ENCODE measurements at places on chromosomes 5 and 9.

DNA sequence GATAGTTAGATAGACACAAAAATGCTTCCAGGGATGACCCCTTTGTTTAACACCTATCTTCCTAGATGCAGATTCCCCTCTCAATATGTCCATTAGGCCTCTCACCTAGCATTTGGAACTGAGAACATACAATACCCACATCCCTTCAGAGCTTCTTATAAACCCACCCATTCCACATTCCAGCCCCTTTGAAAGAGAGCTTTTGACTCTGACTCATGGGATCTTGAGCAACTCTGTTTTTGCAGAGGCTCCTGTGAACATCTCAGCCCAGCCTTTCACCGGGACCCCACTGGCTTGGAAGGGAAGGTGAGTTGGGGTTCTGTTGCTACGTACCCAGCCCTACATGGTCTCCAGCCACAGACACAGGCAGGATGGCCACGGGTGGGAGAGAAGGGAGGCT, 195.5 kb downstream of the FRMD3 start:
- no peak for DNase-seq

- DNase-seq = no peak
Observed at GRCh38 chr9:104915753-104916152, 12.2 kb downstream of the ABCA1 start.

DNA sequence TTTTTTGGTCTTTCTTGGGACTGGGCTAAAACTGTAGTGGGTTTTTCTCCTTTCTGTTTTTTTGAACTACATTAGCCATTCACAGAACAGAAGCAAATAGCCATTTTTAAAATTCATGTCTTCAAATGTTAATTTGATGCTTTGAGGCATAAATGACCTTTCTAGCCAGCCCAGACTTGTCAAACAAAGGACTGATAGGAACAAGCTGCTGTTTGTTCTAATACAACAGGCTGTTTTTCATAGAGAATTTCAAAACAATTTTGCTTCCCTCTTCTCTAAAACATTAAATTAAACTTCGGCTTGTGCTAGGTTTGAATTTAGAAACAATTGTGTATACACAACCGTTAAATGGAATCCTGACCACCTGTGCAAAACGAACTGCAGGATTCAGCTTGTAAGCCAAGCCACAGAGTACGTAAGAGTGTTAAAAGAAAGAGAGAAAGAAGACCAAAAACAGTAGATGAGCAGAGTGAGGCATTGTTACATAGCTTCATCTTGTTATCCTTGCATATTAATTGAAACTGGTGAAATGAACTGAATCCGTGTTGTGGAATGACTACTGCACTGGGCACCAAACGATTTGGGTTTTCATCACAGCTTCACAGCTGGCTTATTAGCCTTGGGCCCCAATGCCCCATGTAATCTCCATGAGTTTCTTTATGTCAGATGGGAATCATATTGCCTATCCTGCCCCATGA, 100.0 kb downstream of the ZSWIM6 start:
- DNase-seq = no peak

GRCh38 chr5:6611334-6612256, 21.2 kb downstream of the NSUN2 start:
- no peak for DNase-seq

DNA sequence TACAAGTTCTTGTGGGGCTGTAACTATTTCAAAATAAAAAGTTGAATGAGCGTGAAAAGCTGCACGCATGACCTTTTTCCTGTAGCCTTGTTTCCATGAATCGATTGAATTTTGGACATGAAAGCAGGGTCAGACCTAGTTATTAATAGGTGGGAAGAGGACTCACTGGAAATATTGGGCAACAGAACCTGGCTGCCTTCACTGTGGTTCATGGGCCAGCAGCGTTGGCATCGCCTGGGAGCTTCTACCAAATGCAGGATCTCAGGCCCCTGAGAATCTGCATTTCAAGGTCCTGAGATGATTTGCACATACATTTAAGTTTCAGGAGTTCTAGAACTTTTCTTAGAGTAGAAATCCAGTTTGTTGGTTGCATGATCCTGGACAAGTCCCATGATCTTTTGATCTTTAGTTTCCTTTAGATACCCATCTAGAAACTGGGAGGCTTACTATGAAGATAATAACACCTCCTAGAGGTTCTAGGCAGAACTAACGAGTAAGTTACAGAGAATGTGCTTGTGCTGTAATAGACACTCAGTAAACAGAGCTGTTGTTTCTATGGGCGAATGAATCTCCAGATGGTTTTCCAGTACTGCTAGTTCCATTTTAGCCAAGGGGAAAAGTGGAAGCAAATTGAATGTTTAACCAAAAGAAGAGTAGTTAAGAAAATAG, 12.4 kb downstream of the ANKRD33B start:
- no peak for DNase-seq

GRCh38 chr5:90473396-90474234, 956 bp downstream of the MBLAC2 start:
- DNase-seq = no peak

- no peak for DNase-seq
Observed at GRCh38 chr5:73748510-73749400, 122.8 kb downstream of the ARHGEF28 start.

- DNase-seq = no peak
Observed at GRCh38 chr9:90847971-90848370, 46.4 kb downstream of the SYK start.

DNA sequence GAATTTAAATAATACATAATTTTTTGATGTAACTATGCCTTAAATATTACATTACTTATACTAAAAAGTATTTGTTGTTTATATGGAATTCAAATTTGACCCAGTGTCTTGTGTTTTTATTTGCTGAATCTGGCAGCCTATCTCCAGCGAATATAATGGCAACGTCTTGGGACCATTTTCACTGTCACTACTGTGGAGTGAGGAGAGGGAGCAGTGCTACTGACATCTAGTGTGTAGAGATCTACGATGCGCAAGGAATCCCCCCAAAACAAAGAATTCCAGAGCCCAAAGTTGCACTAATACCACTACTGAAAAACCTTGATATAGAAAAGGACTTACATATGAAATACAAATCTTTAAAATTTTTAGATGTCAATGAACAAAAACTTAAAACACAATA, 314.4 kb downstream of the DRD1 start:
- no peak for DNase-seq

DNA sequence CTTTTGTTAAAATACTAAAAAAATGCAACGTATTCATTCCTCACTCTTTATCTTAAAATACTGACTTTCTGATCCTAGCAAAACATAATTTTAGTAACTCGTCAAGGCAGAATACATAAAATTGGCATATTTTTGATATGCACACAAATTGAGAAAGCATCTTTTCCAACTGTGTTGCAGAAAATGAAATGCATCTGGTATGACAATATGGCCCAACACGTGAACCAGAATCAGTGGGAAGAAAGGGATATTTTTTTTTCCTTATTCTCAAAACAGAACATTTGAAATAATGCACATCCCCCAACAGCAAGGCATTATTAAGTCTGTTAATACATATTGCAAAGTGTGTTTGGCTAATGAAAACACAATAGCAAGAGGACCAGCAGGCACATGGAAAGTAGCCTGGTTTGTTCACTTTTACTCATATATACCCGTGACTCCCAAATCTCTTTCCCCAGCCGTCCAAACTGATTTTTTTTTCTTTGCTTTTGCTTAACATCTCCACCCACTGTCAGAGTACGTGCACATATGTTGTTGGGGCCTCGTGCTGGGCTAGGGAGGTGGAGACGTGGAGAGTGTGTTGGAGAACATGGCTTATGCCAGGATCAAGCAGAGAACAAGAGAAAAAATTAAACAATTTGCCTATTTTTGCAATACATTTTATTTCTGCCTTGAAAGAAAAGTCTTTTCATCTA, 4.3 kb downstream of the MCTP1 start:
- no peak for DNase-seq

DNA sequence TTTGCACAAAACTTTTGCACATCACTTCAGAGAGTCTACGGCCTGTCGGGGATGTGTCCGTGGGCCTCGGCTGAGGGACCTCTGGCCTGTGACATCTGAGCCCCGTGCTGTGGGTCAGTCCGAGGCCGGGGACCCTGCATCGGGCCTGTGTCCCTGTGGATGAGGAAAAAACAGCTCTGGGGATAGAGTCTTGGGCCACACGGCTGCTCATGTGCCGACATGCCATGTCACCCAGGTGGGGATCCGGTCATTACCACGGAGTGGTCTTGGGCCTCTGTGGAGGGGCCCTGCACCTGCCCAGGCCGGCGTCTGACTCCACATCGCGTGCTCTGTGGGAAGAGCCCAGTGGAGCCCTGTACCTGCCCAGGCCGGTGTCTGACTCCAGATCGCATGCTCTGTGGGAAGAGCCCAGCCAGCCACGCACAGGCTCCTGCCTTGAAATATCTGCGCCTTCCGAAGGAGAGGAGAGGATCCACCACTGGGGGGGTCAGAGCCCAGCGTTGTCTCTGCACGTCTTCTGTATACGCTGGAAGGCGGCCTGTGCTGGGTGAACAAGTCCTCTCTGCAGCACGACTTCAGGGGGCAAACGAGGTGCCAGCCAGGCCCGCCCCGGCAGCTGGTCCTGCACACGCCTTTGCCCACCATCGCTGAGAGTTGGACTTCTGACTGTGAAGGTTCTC, 27.5 kb upstream of the IRX4 start:
- DNase-seq = peak; percentile 9

DNA sequence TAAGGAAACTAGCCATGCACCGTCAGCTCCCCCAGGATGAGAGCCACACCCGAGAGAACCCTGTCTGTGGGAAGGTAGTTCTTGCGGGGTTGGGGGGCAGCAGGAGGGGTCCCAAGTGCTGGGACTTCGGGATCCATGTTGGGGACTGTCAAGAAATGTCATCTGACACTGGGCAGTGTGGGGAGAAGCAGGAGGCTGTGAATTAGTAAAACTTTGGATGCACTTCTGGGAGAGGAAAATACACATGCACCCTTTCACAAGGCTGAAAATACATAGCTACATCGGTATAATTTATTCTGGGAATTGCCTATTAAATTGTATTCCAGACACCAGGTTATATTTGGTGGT, 109.6 kb upstream of the RPS23 start:
- no peak for DNase-seq

DNA sequence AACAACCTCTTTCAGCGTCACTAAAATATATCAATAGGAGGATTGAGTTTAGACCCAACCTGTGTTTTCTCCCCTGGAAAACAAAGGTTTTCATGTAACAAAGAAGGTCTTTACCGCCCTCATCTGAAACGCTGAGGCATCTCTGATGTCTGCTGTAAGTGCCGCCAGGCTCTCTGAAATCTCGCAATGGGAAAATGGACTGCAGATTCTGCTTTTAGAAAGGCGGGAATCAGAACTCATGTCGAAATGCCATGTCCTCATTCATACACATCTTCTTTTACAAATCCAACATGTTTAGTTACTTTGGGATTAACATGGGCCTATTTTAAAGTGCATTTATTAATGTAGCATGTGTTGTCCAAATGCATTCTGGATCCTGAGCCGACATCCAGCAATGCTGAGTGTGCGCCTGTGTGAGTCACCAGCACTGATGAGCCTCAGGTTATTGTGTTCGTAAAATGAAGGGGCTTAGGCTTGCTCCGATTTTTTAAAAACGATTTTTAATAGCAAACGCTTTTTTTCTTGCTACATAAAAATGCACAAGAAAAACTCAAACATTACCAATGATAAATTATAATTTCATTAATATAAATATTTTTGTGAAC, 51.9 kb upstream of the PLEKHG4B start:
- DNase-seq = no peak

- DNase-seq = no peak
Observed at GRCh38 chr5:65108786-65109743, 340.3 kb downstream of the CWC27 start.

GRCh38 chr9:91992461-91993041, 42.5 kb upstream of the ROR2 start:
- no peak for DNase-seq

DNA sequence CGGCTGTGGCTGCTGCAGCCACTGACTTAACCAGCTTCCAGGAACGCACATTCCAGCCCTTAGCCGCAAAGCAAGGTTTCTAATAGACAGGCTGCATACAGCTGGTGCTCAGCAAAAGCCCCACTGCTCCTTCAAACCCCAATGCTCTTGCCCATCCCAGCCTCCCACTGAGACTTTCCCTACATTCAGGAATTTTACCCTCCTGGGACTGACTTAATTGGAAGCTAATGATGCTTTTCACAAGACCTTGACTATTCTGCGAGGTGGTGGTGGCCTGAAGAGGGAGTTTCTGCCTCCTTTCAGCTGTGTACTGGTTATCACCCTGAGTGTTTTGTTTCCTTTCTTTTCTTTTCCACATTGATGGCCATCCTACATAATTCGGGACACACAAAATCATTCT, 164.9 kb upstream of the IRX1 start:
- DNase-seq = no peak

GRCh38 chr9:72533322-72533721, 11.9 kb downstream of the TMC1 start:
- no peak for DNase-seq

DNA sequence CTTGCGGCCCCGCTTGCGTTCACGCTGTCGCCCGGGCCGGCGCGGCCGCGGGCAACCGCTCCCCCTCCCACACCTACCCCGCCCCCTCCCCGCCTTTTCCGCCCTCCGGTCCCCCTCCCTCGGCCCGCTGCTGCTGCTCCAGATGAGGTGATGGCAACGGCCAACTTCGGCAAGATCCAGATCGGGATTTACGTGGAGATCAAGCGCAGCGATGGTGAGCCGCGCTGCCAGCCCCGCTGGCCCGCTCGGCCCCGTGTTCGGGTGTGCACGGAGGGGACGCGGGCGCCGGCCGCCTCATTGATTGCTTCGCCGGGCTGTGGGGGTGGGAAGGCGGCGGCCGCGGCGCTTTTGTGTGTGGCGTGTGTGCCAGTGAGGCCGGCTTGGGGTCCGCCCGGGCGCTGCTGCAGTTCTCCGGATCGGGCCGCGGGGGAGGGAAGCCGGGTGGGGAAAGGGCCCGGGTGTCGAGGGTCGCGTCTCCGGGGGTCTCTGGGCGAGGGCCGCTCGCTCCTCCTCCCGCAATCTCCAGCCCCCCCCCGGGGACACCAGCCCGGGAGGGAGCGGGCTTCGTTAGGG, 403 bp downstream of the KIF2A start:
- no peak for DNase-seq

- peak; percentile 43 for DNase-seq
Observed at GRCh38 chr9:129176701-129177442, 1.2 kb downstream of the IER5L start.

DNA sequence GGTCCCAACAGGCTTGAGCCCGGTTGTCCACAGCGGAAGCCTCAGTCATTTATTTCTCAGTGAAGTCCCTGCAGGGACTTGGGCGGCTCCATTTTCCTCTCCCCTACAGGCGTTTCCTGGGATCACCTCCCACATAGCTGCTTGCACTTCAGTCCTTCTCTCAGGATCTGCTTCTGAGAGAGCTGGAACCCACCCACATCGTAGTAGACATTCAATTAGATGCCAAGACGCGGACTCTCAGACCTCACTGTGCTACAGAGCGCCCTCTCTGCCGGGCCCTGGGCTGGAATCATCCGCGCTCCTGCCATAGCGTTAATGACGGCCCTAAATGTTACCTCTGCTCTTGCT, 54.0 kb upstream of the ROR2 start:
- DNase-seq = no peak
